ENCODE measurements at places on chromosomes 13 and 19. TPM values are rescaled to one million over a fixed set of nuclear protein-coding genes. Genes with fewer than 3 reads are reported as not detected.

SKA3 gene
- total RNA-seq, result 40.7 TPM

REX1BD gene
- 47.8 TPM for total RNA-seq

- no peak for DNase-seq
These were observed 38.4 kb upstream of the TNFAIP8L1 start for GRCh38 chr19:4600893-4601292.

DNA sequence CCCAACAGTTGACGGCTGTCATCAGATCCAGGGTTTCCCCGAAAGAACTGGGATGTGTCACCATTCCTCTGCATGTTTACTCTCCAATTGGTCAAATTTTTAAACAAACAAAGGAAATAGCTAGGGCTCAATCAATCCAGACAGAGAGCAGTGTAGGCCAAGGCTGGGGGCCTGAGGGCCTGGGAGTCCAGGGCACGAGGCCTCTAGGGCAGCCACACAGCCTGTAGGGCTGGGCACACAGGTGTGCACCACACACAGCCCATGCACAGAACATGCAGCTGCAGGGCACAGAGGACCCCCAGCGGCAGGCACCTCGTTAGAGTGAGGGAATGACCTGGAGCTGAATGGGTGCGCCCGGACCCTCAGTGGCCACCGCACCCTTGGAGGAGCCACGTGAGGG is 9.5 kb downstream of the MIER2 start:
- no peak for DNase-seq

DNA sequence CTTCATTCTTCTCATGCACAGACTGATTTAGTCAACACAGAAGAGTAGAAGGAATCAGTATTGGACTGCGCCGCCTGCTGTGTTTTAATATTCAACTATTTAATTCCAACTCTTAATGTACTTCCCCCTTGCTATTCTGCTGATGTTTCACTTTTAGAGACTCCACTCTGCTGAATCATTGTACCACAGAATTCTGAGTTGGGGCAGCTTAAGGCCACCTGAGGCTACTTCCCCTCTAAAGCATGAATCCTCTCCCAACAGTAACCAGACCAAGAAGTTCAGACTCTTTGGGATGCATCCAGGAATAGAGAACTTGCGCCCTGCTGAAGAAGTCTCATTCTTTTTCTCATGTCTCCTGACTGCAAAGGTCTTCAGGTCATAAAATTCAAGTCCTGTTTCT is 708.8 kb downstream of the UQCRFS1 start:
- no peak for DNase-seq

Measured in activated CD4-positive, alpha-beta T cell treated with anti-CD3 and anti-CD28 coated beads for 36 hours (primary cell).